ENCODE measurements at places on chromosomes 11 and 22. TPM values are rescaled to one million over a fixed set of nuclear protein-coding genes. Genes with fewer than 3 reads are reported as not detected.

DNA sequence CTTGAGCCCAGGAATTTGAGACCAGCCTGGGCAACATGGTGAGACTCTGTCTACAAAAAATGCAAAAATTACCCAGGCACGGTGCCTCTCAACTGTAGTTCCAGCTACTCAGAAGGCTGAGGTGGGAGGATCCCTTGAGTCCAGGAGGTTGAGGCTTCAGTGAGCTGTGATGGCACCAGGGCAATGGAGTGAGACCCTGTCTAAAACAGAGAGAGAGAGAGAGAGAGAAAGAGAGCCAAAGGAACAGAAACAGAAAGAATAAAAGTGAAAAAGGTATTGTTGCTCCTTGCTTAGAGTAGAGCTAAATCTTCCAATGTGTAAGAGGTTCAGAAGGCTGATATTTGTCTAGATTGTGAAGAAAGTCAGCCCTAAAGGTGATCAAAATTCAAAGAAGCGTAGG lies 8.9 kb upstream of the ETS1 start:
- no peak for DNase-seq

DNA sequence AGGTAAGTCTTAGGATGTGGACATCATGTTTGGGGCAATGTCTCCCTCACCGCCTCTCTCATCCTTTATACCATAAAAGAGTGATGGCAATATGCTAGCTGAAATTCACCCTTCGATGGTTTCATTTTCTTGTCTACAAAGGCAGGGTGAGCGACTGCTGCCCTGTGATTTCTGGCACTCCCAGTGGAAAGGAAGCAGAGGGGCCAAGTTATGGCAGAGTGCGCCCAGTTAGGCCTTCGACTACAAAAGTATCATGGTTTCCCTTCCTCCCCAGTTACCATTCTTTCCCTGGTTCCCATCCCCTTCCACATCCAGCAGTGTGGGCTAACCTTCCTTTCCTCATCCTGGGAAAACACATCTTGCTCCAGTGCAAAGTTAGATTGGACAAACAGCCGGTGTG lies 43.8 kb downstream of the SNX19 start:
- DNase-seq = no peak

Gene CNTN5
- 0.78 TPM for total RNA-seq

Gene ZPR1
- total RNA-seq = 36.6 TPM

All from body of pancreas (tissue), 4 donors.